ENCODE measurements at places on chromosomes 12 and 14.

DNA sequence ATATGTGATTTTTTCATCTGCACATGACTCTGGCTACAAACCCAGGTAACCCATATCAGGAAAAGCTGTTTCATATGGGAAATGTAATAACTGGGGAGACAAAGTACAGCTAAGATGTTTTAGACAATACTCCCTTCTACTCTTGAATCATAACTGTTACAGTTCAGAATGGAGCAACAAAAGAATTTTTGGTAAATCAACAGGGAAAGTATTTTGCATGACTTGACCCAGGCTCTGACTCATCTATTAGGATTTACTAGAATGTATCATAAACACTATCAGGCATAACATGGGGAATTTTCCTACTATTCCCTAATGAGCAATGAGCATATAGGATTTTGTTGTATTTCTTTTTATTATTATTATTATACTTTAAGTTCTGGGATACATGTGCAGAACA is 553.0 kb downstream of the SLC16A7 start:
- no peak for DNase-seq

DNA sequence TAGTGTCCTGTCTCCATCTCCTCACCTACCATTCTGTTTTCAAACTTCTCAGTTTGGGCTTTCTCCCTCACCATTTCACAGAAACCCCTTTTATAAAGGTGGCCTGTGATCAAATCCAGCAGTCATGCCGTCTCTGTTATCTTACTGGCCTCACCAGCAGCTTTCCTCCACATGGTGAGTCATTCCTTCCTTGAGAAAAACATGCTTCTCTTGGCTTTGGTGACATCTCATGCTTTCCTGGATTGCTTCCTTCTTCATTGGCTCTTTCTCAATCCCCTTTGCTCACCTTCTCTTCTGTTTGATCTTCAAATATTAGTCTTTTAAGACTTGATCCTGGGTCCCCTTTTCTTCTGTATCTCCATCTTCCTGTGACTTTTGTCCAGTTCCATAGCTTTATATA is 164.9 kb downstream of the ANO4 start:
- DNase-seq: no peak

DNA sequence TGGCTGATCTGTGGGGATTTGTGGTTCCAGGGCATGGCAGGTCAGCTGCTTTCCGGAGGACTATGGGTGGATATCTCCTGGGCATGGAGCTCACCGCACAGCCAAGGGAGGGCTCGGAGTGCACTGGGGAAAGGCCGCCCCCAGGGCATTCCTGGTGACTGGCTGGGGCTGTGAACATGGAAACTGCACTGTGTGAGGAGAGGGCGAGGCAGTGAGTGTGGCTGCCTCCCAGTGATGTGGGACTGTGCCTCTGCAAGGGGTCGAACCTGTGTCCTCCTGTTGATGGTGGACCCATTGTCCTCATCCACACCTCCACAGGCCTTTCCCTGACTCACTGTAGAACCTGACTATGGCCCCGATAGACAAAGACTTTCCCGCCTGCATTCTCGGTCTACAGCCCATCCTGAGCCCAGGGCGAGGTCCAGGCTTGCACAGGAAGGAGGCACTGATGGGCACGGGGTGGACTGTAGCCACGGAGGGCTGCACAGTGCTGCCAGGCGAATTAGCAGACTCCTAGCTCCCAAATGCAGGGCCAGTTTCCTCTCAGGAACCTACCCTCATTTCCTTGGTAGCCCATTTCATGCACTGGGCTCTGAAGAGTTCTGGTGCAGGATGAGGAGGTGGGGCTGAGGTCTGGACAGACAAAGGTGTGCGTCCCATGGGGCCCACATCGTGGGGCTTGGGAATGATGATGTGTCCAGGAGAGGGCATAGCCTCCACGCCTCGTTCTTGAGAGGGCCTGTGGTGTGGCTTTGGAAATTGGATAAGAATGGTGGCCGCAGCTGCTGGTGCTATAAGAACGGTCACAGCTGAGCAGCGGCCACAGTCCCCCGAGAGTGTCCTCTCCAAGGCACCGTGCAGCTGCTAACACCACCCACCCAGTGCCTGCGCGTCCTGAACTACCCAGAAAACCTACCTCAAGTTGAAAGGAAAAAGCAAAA is 415.1 kb downstream of the TMEM121 start:
- DNase-seq: no peak

- DNase-seq: no peak
Measured at GRCh38 chr12:88591343-88591742, 11.1 kb upstream of the KITLG start.

DNA sequence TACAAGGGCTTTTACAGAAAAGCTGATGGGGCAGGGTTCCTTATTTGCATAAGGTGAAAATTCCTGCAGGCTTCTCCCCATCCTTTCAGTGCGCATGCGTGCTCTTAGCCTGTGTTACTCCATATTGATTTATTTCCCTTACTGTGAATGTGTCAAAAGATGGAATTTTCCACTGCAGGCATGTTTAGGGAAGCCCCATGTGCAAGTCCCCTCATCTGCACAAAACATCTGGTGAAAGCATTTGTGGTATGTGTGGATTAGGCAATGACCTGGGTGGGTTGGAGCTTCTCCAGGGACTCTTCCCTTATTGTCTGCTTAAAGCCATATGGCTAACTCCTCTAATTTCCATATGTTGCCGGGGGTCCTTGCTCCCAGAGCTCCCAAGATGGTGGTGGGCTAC is 912.7 kb upstream of the LRFN5 start:
- no peak for DNase-seq

DNA sequence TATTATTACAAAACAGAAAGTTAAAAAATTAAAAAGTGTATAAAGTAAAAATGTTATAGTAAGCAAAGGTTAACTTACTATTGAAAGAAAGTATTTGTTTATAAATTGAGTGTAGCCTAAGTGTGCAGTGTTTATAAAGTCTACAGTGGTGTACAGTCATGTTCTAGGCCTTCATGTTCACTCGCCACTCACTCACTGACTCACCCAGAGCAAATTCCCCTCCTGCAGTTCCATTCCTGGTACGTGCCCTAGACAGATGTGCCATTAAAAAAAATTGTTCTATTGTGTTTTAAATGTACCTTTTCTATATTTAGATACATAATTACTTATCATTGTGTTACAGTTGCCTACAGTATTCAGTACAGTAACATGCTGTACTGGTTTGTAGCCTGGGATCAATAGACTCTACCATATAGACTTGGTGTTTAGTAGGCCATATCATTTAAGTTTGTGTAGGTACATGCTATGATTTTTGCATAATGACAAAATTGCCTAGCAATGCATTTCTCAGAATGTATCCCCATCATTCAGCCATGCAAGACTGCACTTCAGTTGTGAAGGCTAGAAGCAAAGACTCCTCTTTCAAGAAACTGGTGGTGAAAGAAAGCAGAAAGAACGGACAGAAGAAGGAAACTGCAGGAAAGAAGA is 100.6 kb downstream of the DACT1 start:
- DNase-seq: no peak

DNA sequence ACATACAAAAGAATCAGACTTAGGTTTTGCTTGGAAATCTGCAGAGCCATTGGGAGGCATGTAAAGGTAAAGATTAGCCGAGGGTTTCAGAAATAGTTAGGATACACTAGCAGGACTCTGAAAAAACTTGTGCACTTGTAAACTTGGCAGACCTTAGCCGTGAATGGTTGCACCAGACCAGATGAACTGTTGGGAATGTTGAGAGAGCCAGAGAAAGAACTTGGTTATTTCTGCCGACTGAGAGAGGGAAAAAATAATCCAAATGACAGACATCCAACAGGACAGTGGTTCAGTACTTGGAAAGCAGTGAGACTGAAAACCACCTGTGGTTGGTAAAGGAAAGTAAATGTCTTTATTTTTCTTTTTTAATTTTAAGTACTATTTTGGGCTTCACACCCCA is 222.5 kb upstream of the DDHD1 start:
- no peak for DNase-seq

GRCh38 chr12:14239350-14239934 is 126.0 kb upstream of the ATF7IP start:
- no peak for DNase-seq

- no peak for DNase-seq
Measured at GRCh38 chr14:31166271-31166561, 41.4 kb downstream of the HECTD1 start.

GRCh38 chr12:60205500-60205899 is 609.7 kb downstream of the SLC16A7 start:
- no peak for DNase-seq

GRCh38 chr14:24715239-24715638 is 81.2 kb upstream of the GZMB start:
- no peak for DNase-seq

DNA sequence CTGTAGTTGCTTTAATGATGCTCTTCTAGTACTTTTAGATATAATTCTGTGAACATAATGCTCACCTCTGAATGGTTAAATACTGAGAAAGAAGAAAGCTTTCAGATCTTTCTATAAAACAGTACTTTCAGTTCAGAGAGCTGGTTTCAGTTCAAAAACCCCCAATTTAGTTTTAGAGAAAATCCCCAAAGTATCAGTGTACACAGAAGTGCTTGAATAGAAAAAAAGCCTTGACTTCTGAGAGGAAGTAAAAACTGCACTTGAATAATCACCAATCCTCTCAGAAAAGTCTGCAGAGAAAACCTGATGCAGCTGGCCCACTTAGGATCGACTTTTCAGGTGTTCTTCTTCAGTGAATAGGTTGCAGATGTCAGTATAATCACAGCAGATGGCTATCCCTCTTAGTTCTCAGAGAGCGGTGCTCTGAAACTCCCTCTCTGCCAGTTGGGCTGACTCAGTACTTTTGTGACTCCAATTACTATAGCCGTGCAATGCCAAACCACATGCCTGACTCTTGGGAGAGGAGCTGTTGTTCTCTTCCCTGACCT is 616.3 kb downstream of the LRFN5 start:
- DNase-seq: no peak

GRCh38 chr14:35875296-35875695 is 49.2 kb downstream of the BRMS1L start:
- DNase-seq: no peak

DNA sequence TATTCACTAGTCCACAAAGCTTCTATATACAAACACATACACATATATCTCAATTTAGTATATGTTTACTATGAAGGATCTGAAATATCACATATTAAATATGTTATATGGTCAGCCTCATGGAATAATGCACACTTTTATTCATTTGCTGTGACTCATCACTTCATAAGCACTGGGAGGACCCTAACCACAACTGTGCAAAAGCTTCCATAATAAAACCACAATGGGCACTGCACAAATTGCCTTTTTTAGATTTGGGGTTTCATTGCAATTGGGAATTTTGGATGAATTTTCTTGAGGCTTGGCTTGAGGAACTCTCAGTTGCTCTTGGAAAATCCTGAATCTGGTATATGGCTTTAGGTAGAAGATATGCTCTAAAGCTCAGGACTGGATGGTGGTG is 399.4 kb downstream of the C12orf75 start:
- DNase-seq: no peak

- peak; percentile 88 for DNase-seq
Measured at GRCh38 chr12:53006810-53007309, 604 bp downstream of the EIF4B start.

DNA sequence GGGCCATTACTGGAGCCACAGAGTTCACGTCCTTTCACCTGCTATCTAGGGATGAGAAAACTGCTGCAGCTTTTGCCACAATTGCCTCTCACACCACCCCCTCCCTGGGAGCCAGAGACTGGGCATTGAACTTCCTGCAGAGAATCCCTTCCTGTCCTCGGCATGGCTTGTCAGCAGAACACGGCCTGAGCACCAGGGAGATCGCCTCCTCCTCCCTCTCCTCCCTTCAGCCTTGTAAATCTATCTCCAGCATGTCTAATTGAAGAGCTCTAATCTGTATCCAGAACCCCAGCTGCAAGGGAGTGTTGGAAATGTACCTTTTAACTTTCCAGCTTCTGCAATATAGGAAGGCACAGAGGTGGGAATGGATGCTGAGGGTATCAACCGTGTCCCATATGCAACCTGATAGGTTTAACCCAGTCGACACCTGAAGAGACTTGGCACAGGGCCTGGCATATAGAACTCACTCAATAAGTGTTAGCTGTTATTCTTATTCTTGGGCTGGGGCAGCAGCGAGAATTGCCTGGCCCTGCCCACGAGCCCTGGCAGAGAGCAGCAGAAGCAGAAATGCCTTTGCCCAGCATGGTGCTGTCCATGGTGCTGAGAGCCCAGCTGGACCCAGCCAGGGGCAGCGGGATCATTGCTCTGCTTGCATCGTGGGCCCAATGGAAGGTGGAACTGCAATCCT is 26.8 kb downstream of the TMEM63C start:
- peak; percentile 77 for DNase-seq

DNA sequence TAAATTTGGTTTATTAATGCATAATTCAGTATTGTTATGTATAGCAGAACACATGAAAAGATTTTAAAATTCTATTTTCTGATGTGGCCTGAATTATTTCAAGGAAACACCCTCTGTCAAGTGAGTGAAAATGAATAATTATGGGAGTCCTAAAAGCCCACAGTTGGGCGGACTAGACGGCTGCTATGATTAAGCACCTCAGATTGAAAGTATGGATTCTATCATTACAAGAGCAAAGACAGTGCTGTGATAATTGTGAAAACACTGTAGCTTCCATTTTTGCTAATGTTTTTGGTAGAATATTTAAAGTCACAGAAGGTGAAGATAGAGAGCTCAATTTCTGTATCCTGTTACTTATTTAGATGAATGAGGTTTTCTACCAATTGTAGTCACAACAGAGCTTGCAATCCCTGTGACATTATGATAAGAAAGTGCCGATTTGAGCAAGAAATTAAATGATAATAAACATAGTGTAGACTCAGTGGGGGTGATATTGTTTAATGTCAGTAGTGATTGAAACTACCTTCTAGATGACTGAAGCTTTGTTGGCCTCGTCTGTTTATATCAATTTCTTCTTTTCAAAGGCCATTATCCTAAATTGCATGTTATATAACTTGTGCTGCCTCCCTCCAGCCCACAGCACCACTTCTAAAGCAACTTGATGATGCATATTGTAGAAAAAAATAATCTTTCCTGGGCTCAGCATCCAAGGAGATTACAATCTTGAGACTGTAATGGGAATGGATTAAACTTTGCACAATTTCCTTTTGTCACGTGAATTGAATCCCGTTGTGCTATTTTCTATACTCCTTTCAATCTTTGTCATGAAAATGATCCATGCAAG is 359.8 kb downstream of the BTG1 start:
- no peak for DNase-seq

DNA sequence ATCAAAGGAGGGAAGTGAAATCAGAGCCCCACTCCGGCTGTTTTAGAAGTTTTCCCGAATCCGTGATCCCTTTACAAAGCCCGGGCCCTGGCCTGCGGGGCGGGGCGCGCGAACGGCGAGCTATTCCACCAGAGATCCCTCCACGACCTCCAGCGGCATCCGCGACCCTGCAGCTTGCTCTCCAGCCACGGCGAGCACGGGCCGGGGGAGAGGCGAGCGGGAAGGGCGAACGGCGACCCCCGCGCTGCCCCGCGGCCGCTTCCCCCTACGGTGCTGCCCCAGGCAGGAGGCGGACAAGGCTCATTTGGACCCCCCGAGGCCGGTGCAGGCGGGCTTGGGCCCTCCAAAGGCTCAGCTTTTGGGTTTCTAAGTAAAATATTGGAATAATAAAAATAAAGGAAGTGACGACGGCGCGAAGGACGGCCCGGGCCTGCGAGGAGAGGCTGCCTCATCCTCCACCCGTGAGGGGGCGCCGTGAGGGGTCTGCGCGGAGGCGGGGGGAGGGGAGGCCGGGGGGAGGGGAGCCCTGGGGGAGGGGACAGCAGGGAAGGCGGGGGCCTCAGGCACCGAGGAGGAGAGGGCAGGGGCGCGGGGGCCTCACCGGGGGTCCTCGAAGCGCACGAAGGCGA is 613 bp downstream of the SRSF9 start:
- peak; percentile 74 for DNase-seq

Data from Right ventricle myocardium inferior (tissue), 1 donor.